SW 1271 (cell line): ENCODE measurements at places on chromosomes 12 and 14.

DNA sequence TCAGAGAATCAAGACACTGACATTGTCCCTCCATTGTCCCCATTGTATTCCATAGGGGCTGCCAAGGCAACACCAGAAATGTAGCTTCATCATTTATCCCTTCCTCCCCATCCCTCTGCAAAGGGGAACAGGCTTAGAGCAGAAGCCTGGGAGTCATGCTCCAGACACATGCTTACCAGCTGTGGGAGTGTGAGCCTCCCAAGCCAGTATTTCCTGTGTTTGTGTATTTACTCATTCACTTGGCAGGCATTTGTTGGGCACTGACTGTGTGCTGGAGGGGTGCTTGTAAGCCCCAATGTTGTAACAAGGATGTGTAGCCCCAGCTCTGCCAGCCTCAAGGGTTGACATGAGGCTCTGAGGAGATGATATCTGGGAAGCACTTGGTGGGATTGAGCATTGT lies 46.0 kb upstream of the TCL1A start:
- no peak for DNase-seq

- DNase-seq = no peak
These were observed 45.8 kb upstream of the POC1B start for GRCh38 chr12:89571491-89572195.

DNA sequence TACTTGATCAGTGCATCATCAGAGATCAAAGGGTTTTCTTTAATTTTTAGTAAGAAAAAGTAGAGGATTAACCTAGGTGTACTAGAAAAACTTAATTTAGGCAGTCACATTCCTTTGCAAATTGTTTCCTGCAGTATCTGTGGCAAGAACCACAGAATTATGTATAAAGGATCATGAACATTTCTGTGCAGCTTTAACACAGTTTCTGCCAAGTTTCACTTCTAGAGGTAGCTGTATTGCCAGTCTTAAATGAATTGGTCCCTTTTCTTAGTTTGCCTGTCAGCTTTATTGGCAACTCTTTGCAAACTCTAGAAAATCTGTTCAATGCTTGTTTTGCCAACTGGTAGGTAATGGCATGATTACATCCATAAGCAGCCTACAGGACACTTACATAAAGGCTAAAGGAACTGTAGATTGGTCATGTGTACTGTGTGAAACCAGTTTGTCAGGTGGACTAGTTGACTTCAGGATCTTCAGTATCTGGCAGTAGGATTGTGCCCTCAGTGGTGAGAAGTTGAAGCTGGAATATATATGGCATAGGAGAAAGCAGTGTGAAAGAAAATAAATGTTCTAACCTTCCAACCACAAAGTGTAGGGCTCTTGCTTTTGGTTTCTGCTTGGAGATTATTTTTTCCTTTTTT lies 75.9 kb downstream of the TTLL5 start:
- no peak for DNase-seq

- DNase-seq = no peak
These were observed 80.3 kb downstream of the SRGAP1 start for GRCh38 chr12:63924781-63925180.

DNA sequence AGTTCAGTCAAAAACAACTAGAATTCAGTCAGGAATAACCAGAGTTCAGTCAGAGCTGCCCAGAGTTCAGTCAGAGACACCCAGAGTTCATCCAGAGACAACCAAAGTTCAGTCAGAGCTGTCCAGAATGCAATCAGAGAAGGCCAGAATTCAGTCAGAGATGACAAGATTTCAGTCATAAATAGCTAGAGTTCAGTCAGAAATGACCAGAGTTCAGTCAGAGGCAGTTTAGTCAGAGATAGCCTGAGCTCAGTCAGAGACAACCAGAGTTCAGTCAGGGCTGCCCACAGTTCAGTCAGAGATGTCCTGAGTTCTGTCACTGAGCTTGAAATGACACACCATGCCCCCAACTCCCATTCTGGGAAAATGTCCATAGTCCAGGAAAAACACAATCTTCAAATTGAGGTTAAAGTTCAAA lies 1102.8 kb downstream of the BCL11B start:
- no peak for DNase-seq

GRCh38 chr12:25319233-25319984 lies 68.7 kb upstream of the KRAS start:
- no peak for DNase-seq
